ENCODE measurements at places on chromosomes 3 and 15. TPM values are rescaled to one million over a fixed set of nuclear protein-coding genes. Genes with fewer than 3 reads are reported as not detected.

Gene XRN1
- total RNA-seq = 97.3 TPM

Gene FANCD2OS
- total RNA-seq = not detected

Gene RAD54L2
- 48.2 TPM for total RNA-seq

Gene TNFAIP8L3
- 0.94 TPM for total RNA-seq

Gene FYCO1
- 3.1 TPM for total RNA-seq

Gene PRICKLE2
- total RNA-seq = 121 TPM

Gene INSYN1
- 28.5 TPM for total RNA-seq
